ENCODE measurements at places on chromosomes 4 and X.

DNA sequence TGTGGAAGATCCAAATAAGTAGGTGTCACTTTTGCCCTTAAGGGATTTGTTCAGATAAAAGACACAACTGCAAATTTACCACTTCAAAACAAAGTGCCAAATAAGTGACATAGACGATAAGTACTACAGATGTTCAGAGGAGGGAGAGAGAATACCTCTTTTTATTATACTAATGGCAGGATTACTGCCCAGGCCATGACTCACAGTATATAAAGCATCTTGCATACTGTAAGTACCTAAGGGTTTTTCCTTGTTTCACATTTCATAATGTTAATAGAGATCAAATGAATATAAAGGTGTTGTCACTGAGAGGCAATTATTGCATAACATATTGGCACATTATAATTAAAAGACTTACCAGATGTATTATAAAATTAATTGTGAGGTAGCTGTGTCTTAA is 46.4 kb downstream of the PTPN13 start:
- DNase-seq: no peak

DNA sequence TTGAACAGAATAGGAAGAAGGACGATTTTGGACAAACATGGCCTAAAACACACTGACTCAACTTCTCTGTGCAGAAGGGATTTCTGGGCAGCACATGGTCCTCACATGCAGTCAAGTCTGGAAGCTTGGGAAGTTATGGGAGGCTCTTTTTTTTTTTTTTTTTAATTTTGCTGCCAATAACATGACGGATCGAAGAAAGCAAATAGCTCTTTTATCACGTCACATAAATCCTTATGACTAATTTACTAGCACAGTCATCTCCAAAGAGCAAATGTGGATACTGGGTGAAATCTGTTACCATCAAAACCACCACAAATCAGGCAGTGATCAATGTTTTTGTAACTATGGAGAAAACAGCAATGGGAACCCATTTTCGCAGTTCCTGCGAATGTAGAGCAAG is 193.3 kb upstream of the FAM9B start:
- peak; percentile 17 for DNase-seq

- peak; percentile 30 for DNase-seq
Observed at GRCh38 chrX:2500091-2500802, 529 bp downstream of the DHRSX start.

- DNase-seq: no peak
Observed at GRCh38 chrX:39975101-39975925, 122.4 kb downstream of the BCOR start.

GRCh38 chr4:122669911-122670738 is 49.3 kb upstream of the IL21 start:
- no peak for DNase-seq

GRCh38 chr4:2534904-2535375 is 1.5 kb upstream of the FAM193A start:
- DNase-seq: no peak

GRCh38 chr4:155488691-155489090 is 111.9 kb upstream of the MAP9 start:
- DNase-seq: no peak

- no peak for DNase-seq
Observed at GRCh38 chr4:35124106-35124505, 1120.2 kb downstream of the ARAP2 start.

- no peak for DNase-seq
Observed at GRCh38 chrX:136147315-136147901, at the start of gene FHL1. FHL1 (plus strand) TSS chrX:136147533.

- DNase-seq: no peak
Observed at GRCh38 chrX:40243755-40244515, 146.2 kb upstream of the BCOR start.

DNA sequence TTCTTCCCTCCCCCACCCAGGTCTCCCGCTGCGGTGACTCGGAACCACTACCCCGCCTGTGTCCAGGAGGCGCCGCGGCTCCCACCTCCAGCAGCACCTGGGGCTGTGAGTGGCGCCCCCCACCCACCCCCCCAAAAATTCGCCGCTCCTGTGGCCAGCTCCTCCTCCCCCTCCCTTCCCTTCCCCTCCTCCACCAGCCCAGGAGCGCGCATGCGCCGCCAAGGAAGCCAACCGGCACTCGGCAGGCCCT is 278 bp downstream of the CLOCK start:
- DNase-seq: no peak

- no peak for DNase-seq
Observed at GRCh38 chr4:42767669-42768068, 110.8 kb upstream of the ATP8A1 start.

DNA sequence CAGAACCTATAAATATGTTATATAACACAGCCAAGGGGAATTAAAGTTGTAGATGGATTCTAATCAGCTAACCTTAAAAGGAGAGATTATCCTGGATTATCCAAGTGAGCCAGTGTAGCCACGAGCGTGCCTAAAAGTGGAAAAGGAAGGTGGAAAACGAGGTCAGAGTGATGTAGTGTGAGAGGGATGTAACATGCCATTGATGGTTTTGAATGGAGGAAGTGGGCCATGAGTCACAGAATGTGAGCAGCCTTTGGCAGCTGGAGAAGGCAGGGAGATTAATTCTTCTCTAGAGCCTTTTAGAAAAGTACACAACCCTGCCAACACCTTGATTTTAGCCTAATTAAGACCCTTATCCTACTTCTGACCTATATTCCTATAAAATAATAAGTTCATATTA is 149.1 kb downstream of the SLC39A8 start:
- DNase-seq: no peak

- DNase-seq: no peak
Observed at GRCh38 chr4:4254666-4255065, 6.6 kb upstream of the TMEM128 start.

DNA sequence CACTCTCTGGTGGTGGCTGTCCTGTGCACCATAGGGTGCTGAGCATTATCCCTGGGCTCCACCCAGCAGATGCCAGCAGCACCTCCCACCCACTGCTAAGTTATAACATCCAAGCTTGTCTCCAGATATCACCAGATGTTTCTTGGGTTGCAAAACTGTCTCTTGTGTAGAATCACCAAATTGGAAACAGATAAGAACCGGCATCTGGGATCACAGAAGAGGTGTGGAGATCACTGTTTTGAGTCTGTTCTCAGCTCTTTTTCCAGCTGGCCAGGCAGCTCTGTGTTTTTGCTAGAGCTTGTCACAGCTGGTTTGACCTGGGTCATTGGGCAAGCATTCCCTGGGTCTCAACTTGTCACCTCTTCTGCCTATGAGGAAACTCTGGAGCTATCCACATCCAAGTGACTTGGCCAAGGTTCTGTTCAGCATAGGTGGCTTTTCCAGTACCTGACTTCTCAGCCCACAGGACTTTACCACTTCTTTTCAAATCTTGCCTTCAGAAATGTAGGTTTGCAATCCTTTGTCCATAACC is 15.3 kb upstream of the PUDP start:
- no peak for DNase-seq

DNA sequence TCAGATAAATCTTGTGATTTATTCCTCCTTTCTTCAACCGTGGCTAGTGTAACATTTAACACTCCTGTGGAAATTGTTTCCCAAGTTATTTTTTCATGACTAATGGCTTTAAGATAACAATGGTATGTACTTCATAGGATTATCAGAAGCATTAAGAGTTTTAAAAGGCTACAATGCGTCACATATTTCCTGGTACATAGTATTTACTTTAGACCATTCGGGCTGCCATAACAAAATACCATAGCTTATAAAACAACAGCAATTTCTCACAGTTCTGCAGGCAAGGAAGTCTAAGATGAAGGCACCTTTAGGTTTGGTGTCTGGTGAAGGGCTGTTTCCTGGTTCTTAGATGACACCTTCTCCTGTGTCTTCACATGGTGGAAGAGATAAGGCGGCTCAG is 158.6 kb downstream of the PAPSS1 start:
- DNase-seq: no peak

- DNase-seq: no peak
Observed at GRCh38 chrX:88136328-88136727, 610.7 kb upstream of the CPXCR1 start.

- peak; percentile 77 for DNase-seq
Observed at GRCh38 chr4:168711197-168712140, 214.6 kb downstream of the PALLD start.

- DNase-seq: no peak
Observed at GRCh38 chr4:127959794-127960193, 5.2 kb downstream of the MFSD8 start.

DNA sequence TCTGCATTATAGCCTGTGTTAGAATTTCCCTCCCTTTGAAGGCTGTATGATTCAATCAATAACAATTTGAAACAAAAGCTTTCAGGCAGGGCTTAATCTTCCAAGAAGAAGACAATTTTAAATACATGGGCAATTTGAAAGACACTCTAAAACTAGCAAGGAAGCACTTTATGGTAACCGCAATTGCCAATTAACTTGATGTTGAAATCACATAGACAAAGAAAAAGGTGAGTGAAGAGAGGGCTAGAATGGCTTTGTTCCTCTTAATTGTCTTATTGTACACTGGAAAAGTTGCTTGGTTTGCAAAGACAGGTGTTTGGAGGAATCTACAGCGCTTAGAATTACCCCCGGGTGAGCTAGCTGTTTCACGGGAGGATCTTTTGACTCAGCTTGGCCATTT is 74.4 kb upstream of the PRKX start:
- no peak for DNase-seq

DNA sequence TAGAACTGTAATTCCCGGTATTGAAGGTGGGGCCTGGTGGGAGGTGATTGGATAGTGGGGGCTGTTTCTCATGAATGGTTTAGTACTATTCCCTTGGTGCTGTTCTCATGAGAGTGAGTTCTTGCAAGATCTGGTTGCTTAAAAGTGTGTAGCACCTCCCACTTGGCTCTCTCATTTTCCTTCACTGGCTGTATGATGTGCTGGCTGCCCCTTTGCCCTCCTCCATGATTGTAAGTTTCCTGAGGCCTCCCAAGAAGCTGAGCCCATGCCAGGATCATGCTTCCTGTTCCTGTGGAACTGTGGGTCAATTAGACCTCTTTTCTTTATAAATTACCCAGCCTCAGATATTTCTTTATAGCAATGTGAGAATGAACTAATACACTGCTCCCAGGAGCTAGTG is 8.7 kb downstream of the ANXA10 start:
- DNase-seq: no peak
